ENCODE measurements at places on chromosomes 2 and 18.
A peak's percentile ranks its signal among the peaks of the same experiment; 100 is the strongest.

GRCh38 chr2:102664471-102664909, 45.1 kb downstream of the SLC9A2 start:
- DNase-seq: no peak

DNA sequence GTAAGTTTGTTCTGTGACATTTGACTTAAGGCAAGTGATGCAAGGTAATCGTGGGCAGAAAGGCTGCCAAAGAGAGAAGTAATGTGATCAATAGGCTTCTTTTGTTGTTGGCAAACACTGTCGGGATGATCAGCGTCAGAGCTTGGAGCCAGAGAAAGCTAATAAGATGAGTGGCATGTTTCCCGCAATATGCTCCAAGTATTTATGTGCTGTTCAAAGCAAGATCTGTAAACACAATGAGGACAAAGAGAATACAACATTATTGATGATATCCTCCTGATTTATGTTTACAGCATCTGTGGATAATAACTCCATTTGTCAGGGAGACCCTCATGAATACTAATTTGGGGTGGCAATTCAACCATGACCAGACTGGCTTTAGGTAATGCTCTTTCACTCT, 603.3 kb downstream of the TDRD15 start:
- DNase-seq: no peak

- DNase-seq: no peak
These were observed 216.4 kb downstream of the BCL2 start for GRCh38 chr18:63102941-63103744.

DNA sequence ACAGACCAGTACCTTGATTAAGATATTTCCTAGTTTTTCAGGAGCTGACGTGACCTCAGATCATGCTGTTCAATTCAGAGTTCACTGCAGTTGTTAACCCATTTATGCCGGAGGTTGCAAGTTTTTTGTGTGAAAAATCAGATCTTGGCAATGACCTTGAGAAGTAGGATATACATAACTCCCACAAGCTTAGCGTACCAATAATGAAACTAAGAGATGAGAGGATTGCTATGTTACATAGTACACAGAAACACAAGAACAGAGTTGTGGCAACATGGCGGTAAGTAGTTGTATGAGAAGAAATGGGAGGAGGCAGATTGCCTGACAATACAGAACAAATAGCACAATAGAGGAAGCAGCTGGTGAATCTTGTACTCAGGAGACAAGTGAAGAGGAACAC, 39.1 kb downstream of the PPIG start:
- DNase-seq: peak; percentile 63

- DNase-seq: no peak
These were observed 70.4 kb upstream of the CYP1B1 start for GRCh38 chr2:38146275-38146906.

DNA sequence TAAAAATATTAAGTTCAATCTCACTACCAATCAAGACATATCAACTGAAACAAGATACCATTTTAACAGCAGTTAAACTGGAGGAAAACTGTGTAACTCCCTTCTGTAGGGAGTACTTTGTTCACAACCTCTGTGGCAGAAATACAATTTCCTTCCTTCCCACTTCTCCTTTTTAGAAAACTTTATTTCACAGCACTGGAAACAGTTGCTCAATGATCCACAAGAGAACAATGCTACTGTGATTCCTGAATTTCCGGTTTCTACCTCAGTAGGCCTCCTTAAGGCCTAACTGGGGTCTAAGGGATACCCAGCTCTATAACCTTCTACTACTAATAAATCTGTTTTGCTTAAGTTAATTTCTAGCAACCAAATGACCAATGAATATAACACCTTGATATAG, 14.1 kb downstream of the TLK1 start:
- peak; percentile 98 for DNase-seq

- no peak for DNase-seq
These were observed 148.9 kb upstream of the EPAS1 start for GRCh38 chr2:46148369-46148736.

DNA sequence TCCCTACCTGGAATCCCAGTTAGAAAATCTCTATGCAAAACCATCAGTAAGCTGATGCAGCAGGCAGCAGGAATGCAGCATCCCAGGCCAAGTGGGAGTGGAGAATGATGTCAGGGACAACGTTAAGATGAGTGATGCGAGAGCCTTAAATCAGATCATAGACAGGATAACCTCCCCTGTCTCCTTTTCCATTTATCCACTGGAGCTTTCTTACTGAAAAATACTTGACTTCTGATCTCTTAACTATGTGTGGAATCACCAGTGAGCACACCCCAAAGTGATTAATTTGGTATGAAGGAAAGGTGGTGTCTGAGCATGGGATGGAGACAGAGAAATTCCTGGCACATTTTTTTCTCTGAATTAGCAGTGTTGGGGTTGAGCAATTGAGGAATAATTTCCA, 98.0 kb downstream of the RND3 start:
- no peak for DNase-seq
